Activated CD4-positive, alpha-beta T cell treated with anti-CD3 and anti-CD28 coated beads, Interleukin-2, amount 10 ng/mL, durations not matched to agents 24 days and 14 days (primary cell): ENCODE measurements at places on chromosomes 5 and 9. TPM values are rescaled to one million over a fixed set of nuclear protein-coding genes. Genes with fewer than 3 reads are reported as not detected.
A peak's percentile ranks its signal among the peaks of the same experiment; 100 is the strongest.

DNA sequence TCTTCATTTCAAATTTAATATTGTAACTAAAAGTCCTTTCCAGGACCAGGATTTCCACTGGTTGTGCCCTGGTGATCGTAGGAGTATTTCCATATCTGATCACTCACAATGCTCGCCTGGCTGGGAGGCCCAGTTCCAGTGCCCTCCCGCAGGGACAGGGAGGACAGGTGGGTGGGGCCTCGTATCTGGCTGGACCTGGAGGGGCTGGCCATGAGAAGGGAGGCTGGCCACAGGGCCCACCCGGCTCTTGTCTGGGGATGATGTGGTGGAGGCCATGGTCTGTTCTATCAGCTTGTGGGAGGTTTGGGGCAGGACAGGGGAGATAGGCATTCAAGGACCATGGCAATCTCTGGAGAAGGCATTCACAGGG lies 286.4 kb downstream of the GADD45G start:
- DNase-seq: no peak

- DNase-seq: no peak
Measured at GRCh38 chr5:150034662-150035061, 34.1 kb downstream of the HMGXB3 start.

- peak; percentile 80 for DNase-seq
Measured at GRCh38 chr5:139668064-139668880, 20.1 kb downstream of the CXXC5 start.

- no peak for DNase-seq
Measured at GRCh38 chr5:171945066-171945465, 61.4 kb downstream of the FBXW11 start.

GRCh38 chr5:74966141-74967026 lies 86.0 kb downstream of the GCNT4 start:
- DNase-seq: no peak

Gene PCDHAC2
- not detected in 2 replicates for total RNA-seq

Gene PDE8B
- 0.17 and 0.19 TPM in 2 replicates for total RNA-seq
